ENCODE measurements at places on chromosomes 5 and 9.

DNA sequence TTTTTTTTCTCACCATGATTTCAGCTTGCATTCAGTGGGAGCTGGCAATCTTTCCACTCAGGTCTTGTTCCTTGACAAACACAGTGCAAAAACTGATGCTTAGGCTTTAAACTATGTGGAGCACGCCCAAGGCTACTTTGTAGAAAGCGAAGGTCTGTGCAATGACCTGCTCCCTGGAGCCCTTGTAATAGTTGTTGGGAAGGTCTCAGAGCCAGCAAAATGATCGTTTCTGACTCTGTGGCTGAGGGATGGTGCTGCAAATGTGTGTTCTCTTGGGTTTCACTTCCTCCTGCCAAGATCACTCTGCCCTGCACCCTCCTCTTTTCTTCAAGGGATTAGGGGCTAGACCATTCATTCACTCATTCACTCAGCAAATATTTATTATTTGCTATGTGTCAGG lies 249.7 kb upstream of the MAP3K1 start:
- DNase-seq, result no peak

DNA sequence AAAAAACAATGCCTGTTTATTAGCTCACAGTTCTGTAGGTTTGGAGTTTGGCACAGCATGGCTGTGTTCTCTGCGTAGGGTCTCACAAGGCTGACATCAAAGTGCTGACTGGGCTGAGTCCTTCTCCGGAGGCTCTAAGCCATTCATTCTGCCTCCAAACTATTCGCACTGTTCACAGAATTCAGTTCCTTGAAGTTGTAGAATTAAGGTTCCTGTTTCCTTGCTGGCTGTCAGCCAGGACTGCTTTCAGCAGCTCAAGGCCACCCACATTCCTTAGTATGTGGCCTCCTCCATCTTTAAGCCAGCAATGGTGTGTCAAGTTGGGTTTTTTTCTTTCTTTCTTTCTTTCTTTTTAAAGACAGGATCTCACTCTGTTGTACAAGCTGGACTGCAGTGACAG lies 161.9 kb downstream of the CDH6 start:
- DNase-seq, result no peak

- DNase-seq, result no peak
Measured at GRCh38 chr9:110129425-110129824, 78.5 kb downstream of the C9orf152 start.

- no peak for DNase-seq
Measured at GRCh38 chr5:57761513-57761912, 278.9 kb upstream of the ACTBL2 start.

DNA sequence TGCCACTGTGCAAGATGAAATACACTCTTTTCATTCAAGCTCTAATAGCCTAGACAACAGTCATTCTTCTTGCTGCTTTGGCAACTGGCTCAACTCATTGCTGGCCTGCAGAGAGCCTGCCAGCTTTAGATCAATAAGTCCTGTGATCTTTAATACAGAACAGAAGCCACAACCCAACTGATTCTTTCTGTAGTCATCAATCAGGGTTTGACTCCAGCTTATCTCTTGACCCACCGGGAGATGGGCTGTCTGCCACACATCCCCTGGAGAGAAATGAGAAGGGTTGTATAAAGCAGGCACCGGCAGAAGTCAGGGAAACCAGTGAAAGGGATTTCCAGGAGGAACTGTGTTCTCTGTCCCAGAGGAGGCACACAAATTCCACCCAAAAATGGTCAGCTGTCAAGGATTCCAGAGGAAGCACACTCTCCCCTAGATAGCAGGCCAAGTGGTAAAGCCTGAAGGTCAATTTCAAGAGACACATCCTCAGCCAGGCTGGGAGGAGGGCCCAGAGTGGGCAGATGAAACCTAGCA lies 24.5 kb downstream of the LHFPL2 start:
- no peak for DNase-seq

DNA sequence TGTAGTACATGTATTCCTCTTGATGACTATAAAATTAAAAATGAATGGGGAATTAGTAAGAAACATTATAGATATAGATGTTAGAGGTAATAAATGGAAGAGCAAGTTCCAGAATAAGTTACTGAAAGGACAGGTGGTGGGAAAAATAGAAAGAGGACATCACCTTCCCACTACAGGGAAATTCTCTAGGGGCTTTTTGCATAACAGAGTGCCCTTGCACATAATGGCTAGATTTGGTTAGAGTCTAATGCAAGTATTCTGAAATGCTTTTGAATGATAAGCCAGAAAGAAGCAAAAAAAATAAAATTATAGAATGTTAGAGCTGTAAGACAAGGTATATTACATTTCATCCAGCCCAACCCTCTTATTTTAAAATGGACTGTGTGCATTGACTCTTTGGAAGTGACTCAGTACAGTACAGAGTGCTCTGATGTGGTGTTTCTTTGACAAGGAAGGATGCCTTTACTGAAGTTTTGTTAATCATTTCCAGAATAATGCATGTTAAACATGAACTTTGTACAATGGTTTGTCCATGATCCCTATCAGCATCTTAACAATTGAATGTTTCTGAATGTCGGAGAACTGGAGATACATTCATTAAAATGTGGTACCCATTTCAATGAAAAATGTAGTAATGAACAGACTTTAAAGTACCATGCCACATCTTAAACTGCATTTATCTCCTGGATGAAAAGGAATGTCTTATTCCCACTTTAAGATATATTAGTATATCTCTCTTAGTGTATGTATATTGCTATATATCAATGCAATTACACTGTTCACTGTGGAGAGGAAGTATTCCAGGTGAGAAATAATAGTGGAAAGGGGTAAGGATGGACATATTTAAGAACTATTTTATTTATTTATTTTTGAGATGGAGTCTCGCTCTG lies 391.1 kb downstream of the ADGRV1 start:
- no peak for DNase-seq

- no peak for DNase-seq
Measured at GRCh38 chr9:99360026-99360425, 137.9 kb downstream of the SEC61B start.

DNA sequence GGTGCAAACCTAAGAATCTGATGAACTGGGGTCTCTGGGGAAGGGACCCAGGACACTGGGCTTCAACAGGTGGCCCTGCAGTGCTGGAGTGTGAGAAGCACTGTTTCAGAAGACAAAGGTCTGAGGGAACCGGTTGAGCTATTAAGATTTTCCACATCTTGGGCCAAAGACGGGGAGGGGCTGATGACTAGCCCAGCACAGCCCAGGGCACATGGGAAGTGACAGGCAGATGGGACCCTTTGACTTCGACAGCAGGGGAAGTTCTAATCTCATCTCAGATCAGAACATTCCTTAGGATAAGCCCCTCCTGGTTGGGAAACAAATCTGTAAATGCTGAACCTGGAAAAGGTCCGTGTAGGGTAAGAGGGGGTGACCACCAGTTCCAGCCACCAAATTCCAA lies 67.4 kb downstream of the RAPGEF1 start:
- no peak for DNase-seq

GRCh38 chr9:131475956-131476776 lies 26.6 kb upstream of the POMT1 start:
- DNase-seq, result no peak

GRCh38 chr5:76701298-76701697 lies 14.6 kb upstream of the F2R start:
- no peak for DNase-seq

DNA sequence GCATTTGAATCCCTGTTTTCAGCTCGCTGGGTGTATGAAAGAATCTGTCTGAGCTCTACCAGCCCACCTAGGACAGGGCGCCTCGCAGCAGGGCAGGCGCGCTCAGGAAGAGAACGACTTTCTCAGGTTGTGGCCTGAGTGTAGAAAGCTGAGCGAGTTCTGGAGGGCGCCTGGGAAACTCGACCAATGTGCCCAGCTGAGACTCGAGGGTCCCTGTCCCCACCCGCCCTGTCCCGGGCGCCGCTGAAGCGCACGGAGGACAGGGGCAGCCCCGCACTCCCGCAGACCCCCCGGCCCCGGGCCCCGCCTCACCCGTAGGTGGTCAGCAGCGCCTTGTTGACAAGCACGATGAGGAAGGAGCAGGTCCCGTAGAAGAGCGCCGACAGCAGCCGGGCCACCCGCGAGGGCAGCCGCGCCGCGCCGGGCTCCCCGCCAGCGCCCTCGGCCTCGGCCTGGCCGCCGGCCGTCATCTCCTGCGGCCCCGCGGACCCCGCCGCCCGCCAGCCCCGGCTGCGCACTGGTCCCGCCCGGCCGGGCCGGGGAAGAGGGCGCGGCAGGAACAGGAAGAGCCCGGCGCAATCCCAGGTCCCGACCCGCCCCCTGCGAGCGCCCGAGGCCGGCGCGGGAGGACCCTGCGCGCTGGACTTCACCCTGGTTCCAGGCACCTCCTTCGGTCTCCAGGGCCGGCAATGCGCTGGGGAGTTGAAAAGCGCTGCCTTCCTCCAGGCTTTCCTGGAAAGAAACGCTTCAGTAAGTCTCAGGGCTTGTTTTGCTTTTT lies at the start of gene SLC35D2:
SLC35D2 (minus strand) TSS at position 547 of the 778 bp plus-strand sequence; CDS start at position 470, 77 bp downstream.
- DNase-seq, result peak; percentile 1

GRCh38 chr5:32325616-32326015 lies 12.9 kb upstream of the MTMR12 start:
- no peak for DNase-seq

GRCh38 chr5:106374956-106375355 lies 1295.8 kb downstream of the EFNA5 start:
- DNase-seq, result no peak

DNA sequence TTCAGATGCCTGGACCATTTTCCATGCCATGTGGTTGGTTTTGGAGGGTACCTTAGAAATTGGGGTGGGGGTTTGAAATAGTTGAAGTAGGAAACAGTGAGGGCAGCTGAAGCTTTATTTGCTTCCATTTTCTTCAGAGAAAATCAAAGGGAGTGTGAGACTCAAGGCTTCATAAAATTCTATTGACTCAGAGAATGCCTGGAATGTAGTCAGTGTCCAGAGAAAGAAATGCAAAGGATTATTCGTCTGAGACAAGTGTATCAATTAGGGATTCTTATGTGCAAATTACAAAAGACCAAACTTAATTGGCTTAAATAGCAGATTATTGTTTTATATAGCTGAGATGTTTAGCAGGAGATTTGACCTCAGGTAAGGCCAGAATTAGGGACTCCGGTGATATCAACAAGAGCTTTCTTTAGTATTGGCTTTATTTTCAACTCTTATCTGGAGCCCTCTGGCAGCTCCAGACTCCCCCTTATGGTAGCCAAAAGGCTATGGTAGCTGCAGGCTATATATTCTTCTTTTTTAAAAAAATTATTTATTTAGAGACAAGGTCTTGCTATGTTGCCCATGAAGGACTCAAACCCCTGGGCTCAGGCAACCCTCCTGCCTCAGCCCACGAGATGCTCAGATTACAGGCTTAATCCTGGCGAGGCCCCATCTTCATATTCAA lies 38.9 kb downstream of the PTTG1 start:
- no peak for DNase-seq

GRCh38 chr9:37412431-37413151 lies 9.9 kb upstream of the GRHPR start:
- DNase-seq, result no peak

GRCh38 chr5:179603308-179603707 lies 20.2 kb downstream of the HNRNPH1 start:
- DNase-seq, result no peak

DNA sequence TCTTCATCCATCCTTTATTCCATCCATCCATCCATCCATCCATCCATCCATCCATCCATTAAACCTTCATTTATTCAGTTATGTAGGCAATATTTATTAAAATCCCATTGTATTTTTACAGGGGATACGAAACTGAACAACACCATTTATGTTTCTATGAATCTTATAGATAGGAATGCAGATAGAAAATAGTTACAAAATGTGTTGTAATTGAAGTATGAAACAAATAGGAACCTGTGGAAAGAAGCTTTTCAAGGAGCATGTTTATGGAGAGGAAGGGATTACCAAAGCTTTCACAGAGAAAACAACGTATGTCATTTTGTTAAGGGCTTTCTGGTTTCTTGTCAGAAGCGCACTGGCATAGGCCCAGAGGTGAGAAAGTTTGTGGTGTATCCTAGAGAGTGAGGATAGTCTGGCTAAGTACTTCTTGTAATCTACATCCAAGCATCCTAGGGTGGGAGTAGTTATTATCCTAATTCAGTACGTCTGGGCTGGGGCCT lies 184.0 kb downstream of the CNTLN start:
- DNase-seq, result no peak

DNA sequence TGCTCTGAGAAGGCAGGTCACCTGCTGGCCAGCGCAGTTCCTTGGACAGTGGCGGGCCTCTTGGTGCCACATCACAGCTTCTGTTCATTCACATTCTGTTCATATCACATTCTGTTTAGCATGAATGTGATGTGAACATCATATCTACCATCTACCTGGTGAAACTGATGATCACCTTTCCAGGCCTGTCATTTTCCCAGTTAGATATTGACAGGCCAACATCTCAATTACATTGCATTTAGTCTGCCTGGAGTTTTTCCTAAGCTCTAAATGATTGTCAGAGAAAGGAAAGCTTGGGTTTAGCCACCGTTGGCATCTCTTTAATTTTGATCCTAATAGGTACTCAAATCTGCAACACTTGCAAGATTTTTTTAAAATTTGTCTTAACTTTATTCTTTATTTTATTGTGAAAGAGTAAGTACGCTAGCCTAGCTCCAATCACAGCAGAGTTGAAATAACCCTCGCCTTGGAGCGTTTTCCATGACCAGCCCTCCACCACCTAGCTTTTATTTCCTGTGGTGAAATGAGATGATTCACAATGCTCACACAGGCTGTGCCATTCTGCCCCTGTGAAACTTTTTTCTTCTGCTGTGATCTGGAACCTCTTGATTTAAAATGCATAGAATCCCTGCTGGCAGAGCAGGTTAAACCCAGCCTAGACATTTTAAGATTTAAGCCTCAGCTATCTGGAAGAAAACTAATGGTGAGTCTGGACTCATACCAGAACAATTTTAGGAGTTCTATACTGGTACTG lies 225.0 kb downstream of the ESM1 start:
- DNase-seq, result no peak

- no peak for DNase-seq
Measured at GRCh38 chr5:66793049-66793448, 196.9 kb downstream of the MAST4 start.

GRCh38 chr9:79471580-79472543 lies 99.9 kb upstream of the TLE4 start:
- DNase-seq, result no peak

- DNase-seq, result no peak
Measured at GRCh38 chr9:109031241-109031640, 17.9 kb upstream of the CTNNAL1 start.

GRCh38 chr9:72779614-72780013 lies 173.2 kb downstream of the ALDH1A1 start:
- DNase-seq, result no peak

GRCh38 chr9:72880821-72881220 lies 72.0 kb downstream of the ALDH1A1 start:
- DNase-seq, result no peak

- DNase-seq, result no peak
Measured at GRCh38 chr9:133733796-133734533, 4.2 kb downstream of the SARDH start.

DNA sequence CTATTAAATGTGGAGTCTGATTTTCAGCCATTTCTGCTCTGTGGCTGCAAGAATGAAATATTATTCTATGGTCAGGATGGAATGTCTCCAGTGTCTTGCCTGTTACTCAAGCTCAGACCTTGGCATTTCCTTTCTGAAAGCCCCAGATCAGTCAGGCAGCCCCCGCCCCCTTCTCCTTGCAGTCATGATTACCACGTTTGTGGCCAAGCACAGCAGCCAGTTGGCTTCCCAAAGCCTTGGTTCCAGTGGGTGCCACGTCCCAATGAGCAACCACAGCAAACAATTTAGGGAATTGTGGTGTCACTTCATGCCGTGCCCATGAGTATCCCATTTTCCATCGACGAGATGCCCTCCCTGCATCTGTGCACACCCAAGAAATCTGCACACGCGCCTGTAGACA lies 9.7 kb upstream of the OBP2A start:
- no peak for DNase-seq

GRCh38 chr5:80182809-80183580 lies 72.9 kb downstream of the SERINC5 start:
- no peak for DNase-seq

All from activated CD8-positive, alpha-beta memory T cell treated with anti-CD3 and anti-CD28 coated beads for 1 hour (primary cell).